Mesenteric fat pad (tissue), 1 donor: ENCODE measurements at places on chromosomes 11 and 22.

DNA sequence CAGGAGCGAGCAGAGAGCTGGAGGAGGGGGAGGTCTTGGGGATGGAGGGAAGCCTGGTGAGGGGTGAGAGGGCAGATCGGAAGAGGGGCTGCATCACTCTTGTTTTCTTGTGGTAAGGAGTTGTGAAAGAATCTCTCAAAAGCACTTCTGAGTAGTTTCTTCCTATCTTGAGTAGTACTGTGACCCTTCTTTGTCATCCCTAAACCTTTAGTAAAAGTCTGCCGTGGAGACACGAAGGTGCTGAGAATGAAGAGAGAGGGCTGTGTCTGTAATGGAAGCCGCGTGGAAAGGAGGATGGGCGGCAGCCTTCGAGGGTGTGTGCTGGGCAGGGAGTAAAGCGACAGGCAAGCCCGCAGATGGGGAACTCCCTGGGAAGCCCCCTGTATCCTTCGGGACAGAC, 237.8 kb downstream of the TBC1D22A start:
- DNase-seq: no peak

DNA sequence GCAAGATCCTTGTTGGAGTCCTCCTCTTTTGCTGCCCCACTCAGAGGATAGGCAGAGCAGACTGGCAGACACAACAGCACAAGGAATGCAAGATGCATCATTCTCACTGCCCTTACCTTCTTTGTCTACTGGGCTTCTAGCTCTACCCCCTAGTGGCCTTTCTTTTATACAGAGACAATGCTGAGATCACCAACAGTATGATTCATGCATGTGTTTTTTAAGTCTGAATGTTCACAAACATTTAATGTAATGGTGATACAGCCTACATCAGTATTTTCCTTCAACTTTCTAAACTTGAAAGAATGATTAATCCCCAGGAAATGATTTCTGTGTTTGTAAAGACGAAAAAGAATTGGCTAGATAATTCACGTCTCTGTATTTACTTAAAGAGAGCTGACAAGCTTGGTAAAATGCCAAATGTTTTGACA, at the start of gene MMP10:
TSS of gene MMP10 (minus strand) at position 138 of the 428 bp plus-strand sequence. CDS start at position 101, 37 bp downstream.
- DNase-seq: no peak

- DNase-seq: no peak
These were observed 47.0 kb downstream of the YAP1 start for GRCh38 chr11:102157219-102157618.

- no peak for DNase-seq
These were observed 7.4 kb upstream of the PMM1 start for GRCh38 chr22:41596776-41597634.

DNA sequence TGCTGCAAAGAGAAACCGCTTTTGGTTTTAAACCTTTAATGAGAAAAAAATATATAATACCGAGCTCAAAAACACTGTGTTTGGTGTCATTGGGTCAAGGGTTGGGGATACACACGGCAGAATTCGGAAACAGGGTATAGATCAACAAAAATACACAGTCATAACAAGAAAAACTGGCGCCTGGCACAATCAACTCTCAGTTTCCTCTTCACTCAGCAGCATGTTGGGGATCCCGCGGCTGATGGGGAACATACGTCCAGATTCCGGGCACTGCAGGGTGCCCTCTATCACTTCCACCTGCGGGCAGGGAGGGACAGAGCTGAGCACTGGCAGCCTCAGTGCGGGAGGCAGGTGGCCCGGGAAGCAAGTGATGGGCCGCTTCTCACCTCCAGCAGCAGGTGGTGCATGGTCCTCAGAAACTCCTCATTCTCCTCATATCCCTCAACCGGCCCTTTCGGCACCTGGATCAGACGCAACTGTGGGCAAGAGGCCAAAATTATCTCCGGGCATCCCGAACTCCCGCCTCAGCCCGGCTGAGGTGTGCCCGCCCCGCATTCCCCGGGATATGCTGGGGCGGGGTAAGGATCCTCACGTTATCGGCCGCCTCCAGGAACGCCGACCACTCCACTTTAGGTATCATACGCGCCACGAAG, 561 bp downstream of the TRMT112 start:
- no peak for DNase-seq

DNA sequence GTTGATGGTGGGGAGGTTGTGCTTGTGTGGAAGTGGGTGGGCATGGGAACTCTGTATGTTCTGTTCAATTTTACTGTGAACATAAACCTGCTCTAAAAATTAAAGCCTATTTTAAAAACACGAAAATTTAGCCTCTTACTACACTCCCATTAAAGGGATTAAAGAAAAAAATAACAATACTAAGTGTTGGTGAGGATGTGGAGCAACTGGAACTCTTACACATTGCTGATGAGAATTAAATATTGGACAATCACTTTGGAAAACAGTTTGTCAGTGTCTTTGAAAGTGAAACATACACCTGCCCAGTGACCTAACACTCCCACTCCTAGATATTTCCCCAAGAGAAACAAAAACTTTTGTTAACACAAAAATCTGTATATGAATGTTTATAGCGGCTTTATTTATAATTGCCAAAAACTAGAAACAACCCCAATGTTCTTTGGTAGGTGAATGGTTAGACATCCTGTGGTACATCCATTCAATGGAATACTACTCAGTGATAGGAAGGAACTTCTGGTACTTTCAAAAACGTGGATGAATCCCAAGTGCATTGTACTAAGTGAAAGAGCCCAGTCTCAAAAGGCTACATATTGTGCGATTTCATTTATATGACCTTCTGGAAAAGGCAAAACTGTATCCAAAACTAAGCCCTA, 23.5 kb downstream of the LRRC32 start:
- no peak for DNase-seq

DNA sequence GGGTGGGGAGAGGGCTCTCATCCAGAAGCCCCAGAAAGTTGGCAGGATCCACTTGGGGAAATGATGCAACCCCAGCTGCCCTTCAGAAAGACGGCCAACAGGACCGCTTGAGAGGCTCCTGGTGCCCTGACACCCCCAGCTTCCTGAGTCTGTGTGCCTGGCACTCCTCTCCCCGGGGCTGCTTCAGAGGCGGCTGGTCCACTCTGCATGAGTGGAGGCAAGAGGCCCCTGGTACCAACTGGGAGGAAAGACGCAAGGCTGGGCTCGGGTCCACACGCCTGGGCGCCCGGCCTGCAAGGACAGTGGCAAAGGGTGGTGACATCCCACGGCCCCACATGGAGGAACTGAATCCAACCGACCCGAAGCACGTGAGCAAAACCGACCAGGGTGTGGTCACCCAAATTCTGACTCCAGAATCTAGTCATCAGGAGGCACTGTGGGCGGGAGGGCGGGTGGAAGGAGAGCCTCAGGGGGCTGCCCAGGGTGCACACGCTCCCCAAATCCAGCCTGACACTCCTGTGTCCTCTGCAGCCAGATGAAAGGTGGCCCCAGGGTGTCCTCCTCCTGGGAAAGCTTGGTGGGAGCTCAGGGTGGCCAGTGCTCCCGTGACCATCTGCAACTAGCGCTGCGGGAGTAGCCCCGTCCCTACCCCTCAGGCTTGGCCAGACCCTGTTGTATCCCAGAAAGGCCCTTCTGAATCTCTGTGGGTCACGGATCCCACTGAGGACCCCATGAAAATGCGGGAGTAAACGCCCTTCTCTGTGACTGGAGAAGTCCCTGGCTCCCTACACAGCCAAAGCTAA, 3.7 kb downstream of the RNH1 start:
- DNase-seq: peak; percentile 89

GRCh38 chr22:17380359-17381087, 11.3 kb downstream of the CECR2 start:
- no peak for DNase-seq
